ENCODE measurements at places on chromosomes 5 and 9.

- DNase-seq, result no peak
Observed at GRCh38 chr5:158456756-158457155, 597.8 kb upstream of the CLINT1 start.

DNA sequence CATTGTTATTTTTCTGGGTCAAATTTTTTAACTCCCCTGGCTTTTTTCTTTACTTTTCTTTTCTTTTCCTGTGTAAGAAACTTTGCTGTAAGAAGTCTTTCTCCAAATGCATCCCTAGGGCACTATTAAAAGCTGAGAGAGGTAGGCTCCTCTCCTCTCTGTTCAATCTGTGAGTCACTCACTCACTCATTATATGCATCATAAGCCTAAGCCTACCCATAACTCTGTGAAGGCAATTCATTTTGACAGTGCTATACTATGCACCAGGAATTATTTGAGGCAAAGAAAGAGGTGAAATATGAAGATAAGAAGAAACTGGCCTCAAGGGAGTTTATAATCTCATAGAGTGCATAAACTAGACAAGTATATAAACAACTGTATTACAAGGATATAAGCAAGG lies 67.9 kb upstream of the PRR16 start:
- no peak for DNase-seq

DNA sequence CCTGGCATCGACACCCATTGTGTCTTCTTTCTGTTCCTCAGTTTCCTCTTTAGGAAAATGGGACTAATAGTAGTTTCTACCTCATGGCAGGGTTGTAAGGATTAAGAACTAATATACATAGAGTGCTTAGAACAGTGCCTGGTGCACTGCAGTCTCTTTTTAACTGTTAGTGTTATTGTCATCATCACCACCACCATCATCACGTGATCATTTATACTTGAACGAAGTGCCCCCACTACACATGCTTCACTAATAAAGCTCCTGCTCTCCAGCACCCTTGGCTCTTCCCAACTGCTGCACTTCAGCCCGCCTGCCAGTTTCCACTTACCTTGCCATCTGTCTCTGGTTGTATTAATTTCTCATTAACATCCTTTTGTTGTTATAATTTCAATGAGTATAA lies 35.8 kb upstream of the MAST4 start:
- DNase-seq, result no peak

- no peak for DNase-seq
Observed at GRCh38 chr9:6790866-6791265, 33.1 kb downstream of the KDM4C start.

DNA sequence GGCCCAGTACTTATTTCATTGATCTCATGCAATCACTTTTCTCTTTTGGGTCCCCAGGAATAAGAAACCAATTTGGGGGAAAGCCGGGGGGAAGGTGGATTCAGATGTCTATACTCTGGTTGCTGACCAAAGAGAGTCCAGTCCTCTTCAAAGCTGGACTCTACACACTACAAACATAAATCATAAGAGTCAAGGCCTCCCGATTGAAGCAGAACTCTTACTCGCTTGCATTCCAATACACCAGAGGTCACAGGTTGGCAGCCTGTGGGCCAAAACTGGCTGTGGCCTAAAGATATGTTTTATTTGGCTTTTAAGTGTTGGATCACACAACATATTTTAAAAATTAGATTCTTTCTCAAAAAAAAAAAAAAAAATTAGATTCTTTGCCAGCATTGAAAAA lies 311.4 kb upstream of the MSX2 start:
- DNase-seq, result no peak

DNA sequence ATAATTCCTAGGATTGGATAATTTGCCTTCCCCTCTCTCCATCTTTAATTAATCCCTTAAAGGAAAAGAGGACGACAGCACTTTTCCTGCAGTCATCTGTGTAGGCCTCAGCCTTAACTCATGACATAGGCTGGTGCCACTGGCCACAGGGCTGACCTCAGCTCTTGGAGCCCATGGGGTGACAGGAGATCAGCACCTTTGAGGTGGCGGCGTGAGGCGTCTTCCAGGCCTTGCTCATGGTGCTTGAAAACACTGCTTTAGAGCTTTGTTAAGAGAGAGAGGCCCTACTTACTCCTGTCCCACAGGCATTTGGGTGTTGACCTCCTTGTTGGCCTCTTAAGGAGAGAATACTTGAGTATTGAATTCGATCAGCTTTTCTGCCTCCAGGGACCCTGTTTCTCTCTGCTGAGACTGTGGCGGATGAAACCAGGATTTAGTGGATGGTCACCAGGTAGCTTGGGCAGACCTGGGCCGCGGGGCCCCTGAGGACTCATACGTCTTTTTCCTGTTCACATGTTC lies 23.4 kb downstream of the TENT4A start:
- no peak for DNase-seq

- DNase-seq, result no peak
Observed at GRCh38 chr5:112951124-112951702, 25.4 kb upstream of the DCP2 start.

DNA sequence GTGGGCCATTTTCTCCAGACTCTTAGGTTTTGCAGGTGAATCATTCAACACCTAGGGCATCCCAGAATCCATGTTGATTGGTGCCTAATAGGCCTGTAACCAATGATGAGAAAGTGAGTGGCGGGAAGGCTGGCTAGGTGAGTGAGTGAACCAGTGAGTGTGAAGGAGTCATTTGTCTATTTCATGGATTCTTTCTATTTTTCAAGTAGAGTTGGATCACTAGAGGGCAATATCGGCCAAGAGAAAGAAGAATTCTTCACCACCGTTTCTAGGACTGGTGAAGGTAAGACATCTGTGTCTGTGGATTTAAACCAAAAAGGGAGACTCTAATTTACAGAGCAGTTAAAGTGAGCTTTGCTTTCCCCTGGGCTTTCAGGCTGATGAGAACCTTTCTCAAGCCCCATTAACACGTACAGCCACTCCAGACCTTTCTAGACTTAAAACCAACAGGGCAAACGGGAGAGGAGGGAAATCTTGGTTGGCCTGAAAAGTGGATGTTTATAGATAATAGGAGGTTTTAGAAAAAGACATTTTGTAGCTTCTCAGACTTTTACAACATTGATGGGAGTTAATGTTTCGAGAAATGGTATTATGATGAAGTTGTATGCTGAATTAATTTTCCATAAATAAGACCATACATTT lies 114.3 kb upstream of the IL12B start:
- no peak for DNase-seq

- no peak for DNase-seq
Observed at GRCh38 chr5:73419465-73420390, 28.8 kb downstream of the FOXD1 start.

GRCh38 chr9:86940774-86941173 lies 6.5 kb downstream of the GAS1 start:
- no peak for DNase-seq

DNA sequence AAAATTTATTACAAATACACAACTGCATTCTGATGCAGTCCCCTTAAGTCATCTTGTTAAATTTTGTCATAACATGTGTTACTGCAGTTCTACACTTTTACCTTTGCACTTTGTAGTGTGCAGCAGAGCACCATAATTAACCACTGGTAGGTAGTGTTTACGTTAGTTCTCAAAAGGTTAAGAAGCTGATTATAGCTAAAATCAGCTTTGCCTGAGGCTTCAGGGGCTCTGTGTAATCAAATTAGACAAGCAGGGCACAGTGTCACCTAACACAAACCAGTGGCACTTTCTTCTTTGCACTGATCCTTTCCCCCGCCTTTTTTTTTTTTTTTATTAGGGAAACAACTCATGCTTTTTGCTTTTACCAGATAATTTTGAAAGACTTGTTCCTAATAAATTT lies 26.1 kb downstream of the POU5F2 start:
- DNase-seq, result no peak

- no peak for DNase-seq
Observed at GRCh38 chr9:101513351-101513750, 20.3 kb upstream of the RNF20 start.

DNA sequence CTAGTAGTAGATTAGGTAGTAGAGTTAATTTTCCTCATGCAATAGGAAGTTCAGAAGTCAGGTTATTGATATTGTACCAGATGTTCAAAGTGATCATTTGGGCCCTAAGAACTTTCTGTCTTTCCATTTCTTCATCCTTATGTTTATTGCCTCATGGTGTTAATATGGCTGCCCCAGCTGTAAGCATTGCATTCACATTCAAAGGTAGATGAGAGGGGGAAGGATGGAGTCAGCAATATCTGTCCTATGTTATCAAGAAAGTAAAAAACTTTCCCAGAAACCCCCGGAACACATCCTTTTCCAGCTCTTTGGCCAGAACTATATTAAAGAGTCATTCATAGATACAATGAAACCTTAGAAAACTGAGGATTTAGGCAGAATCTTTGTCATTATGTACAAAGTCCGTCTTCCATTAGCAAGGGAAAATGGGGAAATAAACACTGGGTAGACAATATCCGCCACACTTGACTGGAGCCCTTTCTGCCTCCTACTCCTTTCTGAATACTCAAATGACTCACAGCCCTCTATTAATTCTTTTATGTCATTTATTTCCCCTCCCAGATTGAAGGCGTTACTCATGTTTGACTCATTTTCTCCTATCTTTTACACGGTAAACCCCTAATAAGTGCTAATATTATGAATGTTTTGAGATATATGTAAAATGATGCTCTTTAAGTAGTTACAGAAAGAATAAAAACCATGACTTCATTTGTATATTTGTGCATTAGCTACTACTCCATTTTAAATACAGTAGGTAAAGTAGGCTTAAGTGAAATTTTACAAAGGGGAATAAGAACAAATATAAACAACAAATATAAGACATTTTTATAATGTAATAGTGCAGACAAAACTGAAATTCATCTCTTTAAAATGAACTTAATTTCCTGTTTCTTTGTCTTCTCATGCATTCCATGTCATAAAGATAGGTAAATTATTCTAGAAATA lies 127.6 kb downstream of the SLF1 start:
- no peak for DNase-seq

- no peak for DNase-seq
Observed at GRCh38 chr5:21152611-21153010, 1164.6 kb upstream of the CDH18 start.

DNA sequence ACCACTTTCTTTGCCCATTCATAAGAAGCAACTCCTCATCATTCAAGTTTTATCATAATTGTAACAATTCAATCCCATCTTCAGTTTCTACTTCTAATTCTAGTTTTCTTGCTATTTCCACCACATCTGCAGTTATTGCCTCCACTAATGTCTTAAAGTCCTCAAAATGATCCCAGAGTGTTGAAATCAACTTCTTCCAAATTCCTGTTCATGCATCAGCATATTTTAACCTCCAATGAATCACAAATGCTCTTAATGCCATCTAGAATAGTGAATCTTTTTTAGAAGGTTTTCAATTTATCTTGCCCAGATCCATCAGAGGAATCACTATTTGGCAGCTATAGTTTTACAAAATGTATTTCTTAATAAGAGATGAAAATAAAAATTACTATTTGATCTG lies 3.2 kb upstream of the SRP19 start:
- DNase-seq, result no peak

DNA sequence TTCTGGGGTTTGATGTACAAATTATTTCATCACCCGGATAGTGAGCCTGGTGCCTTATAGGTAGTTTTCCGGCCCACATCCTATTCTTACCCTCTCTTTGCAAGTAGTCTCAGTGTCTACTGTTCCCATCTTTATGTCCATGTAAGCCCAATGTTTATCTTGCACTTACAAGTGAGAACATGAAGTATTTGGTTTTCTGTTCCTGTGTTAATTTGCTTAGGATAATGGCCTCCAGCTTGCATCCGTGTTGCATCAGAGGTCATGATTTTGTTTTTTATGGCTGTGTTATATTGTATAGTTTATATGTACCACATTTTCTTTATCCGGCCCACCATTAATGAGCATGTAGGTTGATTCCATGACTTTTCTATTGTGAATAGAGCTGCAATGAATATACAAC lies 136.5 kb downstream of the PRR16 start:
- DNase-seq, result no peak

GRCh38 chr9:78552802-78553201 lies 255.9 kb downstream of the PSAT1 start:
- no peak for DNase-seq

DNA sequence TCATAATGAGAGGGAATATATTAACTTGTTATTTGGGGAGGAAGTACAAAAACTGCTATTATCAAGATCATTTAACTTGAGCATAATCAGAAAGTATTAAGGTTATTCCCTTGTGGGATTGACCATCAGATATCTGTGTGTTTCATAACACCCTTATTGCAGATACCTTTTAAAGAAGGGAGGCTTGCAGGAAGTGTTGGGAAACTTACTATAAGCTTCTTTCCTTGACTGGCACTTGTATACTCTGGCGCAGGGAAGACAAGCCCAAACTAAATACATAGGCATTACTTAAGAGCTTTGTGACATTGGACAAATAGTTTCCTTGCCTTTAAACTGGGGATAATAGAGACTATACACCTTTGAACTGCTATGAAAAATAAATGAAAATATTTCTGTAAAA lies 50.9 kb downstream of the PIK3R1 start:
- no peak for DNase-seq

DNA sequence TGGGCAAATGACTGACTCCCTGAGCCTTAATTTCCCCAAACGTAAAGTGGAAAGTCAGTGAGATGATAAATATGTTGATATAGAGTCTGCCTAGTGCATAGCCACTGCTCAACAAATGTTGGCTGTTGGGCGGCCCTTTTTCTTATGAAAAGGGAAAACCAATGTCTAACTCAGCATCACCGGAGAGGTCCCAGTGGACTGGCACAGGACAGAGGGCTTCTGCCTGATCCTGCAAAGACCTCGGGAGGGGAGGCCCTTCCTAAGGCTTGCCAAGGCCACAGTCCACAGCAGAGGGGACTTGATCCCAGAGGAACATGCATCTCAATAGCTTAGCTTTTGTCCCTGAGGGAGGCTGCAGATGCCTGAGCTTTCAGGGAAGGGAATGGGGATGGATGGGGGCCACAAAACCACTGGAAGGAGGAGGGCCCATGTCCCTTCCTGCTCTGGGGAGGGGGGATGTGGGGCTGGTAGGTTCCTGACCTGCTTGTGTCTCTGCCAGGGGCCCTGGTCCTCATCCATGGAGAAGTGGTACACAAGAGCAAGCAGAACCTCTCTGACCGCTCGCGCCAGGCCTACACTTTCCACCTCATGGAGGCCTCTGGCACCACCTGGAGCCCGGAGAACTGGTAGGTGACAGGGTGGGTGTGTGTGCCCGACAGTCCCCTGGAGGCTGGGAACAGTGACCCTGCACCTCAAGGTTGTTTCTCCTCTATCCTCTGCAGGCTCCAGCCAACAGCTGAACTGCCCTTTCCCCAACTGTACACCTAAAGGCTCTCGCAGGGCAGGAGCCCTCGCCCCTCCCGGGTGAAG lies 6.3 kb downstream of the DOLK start:
- DNase-seq, result no peak

DNA sequence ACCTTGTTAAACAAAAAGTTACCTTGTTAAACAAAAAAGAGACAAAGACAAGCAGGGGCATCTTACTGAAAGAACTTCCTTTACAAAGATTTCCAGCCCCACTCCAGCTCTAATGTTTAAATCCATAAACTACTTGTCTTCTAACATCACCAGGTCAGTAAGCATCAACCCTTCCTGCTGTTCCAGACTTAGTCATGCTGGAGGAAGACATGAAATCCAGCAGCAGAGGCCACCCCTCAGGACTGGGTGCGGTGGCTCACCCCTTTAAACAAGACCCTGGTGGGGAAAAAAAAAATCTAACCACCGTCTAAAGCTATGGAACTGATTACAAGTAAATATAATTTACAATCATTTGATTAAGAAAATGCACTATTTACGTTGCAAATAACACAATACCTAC lies 9.1 kb downstream of the PDCL start:
- no peak for DNase-seq

GRCh38 chr9:129383019-129383560 lies 205.0 kb upstream of the IER5L start:
- DNase-seq, result no peak

Measured in activated CD8-positive, alpha-beta memory T cell treated with anti-CD3 and anti-CD28 coated beads for 1 hour (primary cell).